GM12891 (cell line): ENCODE measurements at places on chromosomes 5 and 9.

GRCh38 chr9:101513351-101513750, 20.3 kb upstream of the RNF20 start:
- DNase-seq = no peak

DNA sequence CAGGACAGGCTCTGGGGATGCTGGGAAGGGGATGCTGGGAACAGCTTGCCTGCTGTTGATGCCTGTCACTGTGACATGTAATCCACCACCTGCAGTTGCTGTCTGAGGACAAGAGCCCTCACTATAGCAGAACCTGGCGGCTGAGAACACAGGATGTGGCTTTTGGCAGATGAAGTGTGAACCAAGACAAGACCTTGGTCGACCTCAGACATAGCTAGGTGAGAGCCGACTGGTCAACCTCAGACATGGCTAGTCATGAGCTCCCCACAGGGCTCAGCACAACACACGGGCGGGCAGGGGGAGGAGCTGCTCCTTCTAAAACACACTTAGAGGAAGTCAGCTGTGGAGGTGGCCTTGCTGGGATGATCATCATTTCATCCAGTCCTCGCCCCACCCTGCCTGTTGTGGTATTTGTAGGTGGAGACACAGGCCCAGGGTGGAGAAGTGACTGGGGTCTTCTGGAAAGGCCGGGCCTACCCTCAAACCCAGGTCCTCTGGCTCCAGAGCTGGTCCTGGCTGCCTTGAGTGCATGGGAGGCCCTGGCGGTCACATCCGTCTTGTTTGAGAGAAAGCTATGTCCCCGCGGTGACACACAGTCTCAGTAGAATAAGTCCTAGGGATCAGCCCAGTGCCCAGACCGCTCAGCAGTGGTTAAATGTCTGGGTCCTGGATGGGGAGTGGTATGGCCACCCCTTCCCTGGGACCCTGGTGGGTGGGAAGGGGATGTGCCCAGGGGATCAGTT, 6.1 kb downstream of the SUSD3 start:
- DNase-seq = peak; percentile 86

DNA sequence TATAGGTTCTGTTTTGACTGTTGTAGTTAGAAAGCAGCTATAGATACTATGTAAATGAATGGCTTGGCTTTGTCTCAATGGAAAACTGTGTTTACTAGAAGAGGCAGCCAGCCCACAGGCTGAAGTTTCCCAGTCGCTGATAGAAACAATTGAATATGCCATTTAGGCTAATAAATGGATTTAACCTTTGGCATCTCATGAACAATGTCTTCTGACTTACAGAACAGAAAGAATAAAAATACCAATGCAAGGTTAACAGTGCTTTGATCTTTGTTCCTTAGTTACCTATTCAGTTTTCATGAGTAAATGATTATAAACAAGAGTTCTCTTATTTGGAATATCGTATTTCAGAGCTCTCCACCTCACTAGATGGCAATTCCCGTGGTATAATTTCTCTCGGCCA, 120.6 kb downstream of the PAM start:
- no peak for DNase-seq

- DNase-seq = no peak
These were observed 15.0 kb upstream of the ADRA1B start for GRCh38 chr5:159901308-159901707.

GRCh38 chr5:93358176-93358575, 222.8 kb downstream of the NR2F1-AS1 start:
- DNase-seq = no peak
